ENCODE measurements at places on chromosomes 11 and 22.

DNA sequence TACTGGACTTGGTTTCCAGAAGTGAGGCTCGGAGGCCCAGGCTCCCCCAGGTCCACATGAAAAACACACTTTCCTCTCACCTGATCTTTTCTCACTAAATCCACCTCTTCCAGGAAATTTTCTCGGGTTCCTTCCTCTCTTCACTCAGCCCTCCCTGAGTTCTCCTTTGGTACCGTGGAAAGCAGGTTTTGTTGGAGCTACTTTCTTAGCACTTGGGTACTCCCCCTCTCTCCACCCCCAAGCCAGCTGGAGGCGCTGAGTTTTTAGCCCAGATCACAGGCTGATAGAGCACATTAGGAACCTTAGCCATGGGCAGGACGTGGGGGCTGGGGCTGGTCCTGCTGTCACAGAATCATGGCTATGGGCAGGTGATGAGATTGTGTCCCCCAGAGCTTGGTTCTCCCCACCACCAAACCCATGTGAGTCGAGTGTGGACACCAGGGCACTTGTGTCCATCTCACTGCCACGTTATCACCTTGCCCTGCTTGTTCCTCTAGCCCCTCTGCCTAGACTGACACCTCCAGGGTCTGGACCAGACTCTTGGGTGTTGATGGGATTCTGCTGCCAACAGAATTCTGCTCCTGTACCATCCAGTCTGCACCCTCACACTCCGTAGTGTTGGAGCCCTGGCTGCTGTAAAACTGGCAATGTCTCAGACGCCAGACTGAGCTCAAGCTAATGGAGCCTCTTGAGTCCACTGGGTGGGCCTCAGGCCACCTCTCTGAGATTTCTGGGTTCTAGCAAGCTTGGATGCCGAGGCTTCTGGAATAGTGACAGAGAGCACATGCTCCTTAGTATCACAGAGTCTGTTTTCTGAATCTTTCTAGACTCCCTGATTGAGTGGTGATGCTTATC is 74.9 kb upstream of the NARS2 start:
- no peak for DNase-seq

- peak; percentile 63 for DNase-seq
These were observed 58.0 kb downstream of the KCNJ1 start for GRCh38 chr11:128809128-128809527.

DNA sequence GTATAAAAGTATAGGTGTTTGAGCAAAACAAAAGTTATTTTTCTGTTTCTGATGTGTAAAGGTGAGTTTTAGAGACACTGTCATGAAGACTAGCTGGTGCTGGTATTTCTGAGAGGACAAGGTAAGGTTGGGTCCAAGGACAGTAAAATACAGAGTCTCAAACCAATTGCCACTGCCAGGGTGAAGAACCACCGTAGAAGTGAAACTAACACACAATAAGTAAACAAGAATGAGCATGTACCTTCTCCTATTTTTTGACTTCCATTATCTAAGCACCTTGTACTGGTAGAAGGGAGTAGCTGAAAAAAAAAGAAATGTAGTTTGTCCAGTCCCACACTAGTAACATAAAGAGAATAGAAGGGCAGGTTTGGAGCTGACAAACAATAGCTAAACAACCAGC is 117.3 kb downstream of the TTC28 start:
- no peak for DNase-seq

DNA sequence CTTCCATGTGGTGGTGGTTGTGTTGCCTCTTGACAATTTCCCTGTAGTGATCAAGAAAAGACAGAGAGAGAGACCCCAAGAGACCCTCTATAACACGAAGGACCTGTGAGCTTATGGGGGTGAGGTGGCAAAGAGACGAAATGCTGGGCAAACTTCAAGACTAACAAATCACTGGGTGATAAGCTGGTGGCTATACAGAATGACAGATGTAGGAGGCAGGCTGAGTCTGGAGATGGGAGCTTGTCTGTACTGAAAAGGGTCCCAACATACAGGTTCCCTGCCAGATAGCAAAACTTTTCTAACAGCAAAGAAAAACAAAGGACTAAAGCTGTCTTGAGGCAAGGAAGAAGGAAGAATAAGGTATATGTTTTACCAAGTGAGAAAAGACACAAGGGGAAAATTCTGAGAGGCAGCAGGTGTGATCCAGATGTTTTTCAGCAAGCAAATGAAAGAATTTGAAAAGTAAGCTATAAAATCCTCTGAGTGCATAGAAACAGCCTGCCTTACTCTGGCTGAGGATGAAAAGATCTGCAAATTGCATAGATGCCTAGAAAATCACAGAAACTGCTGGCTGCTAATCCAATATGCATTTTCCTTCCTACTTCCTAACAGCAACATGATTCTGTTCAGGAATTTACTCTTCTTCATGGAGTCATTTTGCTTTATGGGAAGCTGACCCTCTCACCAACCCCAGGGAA is 21.9 kb upstream of the LYVE1 start:
- no peak for DNase-seq

DNA sequence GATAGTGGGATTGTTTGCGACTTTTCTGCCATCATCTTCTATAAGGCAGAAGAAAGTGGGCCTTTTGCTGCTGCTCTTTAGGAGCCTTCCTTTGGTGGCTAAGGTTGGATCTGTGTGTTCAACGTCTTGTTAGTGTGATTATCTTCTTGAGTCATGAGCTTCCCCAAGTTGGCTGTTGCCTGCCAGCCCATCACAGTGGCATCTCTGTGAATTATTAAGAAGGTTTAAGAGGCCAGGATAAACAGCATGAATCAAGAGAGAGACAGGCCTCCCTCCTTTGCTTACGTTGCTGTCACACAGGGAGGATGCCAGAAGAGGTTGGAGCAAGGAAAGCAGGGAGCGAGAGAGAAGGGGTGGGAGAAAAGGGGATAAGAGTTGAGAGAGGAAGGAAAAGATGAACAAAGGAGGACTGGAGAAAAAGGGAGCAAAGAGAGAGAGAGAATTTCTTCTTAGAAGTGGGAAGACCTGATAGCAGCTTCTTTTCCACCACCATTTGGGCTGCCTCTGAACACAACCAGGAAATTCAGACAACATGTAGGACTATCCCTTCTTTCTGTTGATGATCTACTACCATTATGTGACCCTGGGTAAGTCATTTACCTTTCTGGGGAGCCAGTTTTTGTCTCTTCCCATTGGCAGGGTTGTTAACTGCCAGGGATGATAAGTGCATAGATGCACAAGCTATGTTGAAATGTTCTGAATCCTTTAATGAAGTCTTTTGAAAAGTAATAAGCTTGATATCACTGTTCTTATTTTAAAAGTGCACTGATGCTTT is 126.5 kb downstream of the NAV2 start:
- DNase-seq = no peak

DNA sequence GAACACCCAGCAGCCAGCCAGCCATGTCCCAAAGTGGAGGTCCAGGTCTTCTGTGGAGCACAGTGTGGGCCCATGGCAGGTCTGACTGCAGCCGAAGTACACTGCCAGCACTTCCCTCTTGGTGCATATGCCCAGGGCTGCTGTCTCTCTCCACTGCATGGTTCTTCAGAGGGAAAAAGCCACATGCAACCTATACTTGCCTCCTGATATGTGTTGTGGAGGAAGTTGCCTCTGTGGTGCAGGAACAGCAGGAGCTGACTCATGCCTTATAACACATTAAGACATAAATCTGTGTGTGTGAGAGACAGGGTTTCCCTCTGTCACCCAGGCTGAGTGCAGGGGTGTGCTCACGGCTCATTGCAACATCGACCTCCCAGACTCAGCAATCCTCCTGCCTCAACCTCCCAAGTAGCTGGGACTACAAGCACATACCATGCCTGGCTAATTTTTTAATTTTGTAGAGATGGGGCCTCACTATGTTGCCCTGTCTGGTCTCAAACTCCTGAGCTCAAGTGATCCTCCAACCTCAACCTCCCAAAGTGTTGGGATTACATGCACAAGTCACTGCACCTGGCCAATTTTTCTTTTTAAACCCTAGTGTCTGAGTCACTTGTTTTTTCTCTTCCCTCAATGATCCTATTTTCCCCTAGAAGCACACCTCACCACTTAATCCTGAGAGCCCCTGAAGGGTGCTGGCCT is 98.8 kb downstream of the MPPED2 start:
- no peak for DNase-seq

DNA sequence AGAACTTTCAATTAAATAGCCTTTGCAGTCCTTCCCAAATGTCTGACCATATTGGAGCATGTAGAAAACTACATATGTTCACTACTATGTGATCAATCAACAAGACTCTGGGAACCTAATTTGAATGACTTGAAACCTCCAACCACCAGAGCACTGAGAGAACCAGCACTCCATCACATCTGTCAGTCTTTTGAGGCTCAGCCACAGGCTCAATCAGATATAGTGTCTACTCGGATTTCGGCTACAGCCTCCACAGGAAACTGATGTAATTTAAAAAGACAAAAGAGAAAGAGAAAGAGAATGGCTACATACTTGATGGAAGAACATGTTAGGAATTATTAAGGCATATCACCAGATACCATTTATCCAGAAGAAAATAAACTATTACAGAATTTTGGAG is 859.0 kb downstream of the FAM181B start:
- no peak for DNase-seq

DNA sequence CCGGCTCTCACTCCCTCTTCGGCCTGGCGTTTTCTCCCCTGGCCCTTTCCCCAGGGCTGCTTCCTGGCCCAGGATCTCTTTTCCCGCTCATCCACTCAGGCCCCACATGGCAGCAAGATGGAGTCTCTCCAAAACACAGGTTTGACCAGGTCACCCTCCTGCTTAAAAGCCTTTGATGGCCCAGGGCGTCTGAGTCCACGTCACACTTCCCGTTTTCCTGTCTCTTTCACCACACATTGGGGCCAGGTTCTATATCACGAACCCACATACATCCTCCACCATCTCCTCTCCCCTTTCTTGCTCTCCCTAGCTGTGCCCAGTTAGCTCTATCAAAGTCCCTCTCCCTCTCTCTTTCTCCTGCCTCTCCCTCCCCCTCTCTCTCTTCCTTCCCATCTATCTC is 7.8 kb upstream of the LRRC32 start:
- no peak for DNase-seq

GRCh38 chr11:105906517-105906916 is 115.5 kb downstream of the MSANTD4 start:
- DNase-seq = no peak

GRCh38 chr22:36028646-36029405 is at the start of gene RBFOX2:
RBFOX2 (minus strand) TSS chr22:36028824; CDS start chr22:36028425, 399 bp downstream.
- peak; percentile 94 for DNase-seq

DNA sequence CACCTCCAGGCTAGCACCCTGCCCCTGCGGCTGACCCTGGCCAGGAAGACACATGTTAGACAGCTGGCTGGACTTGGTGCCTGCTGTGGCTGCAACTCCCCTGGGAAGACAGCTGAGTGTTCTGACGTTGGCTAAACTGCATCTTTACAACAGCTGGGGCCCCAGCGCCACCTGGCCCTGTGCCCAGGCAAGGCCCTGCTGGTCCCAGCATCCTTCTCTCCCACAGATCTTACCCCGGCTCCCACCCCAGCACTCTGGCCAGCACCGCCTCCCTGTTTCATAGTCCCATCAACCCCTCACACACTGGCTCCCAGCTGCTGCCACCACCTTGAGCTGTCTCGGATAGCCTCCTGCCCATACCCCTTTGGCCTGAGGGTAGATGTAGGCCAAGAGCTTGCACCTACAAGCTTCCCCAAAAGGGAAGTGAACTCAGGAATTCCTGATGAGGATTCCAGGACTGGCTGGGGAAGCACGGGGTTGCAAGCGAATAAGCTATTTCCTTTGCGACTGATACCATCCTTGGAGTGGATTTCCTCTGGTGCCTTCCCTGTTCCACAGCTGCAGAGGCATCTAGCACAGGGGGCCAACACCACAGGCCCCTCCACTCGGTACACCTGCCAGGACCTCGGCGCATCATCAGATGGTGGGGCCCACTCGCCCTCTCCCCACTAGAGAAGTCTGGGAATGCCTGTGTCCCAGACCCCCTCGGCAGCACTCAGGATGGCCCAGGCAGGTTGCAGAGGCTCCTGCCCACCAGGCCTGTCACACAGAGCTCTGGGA is 28.5 kb downstream of the RSPH14 start:
- DNase-seq = no peak

GRCh38 chr22:22364207-22364606 is 119.6 kb downstream of the VPREB1 start:
- no peak for DNase-seq

- DNase-seq = no peak
These were observed 84.1 kb downstream of the C22orf31 start for GRCh38 chr22:28977481-28977971.

DNA sequence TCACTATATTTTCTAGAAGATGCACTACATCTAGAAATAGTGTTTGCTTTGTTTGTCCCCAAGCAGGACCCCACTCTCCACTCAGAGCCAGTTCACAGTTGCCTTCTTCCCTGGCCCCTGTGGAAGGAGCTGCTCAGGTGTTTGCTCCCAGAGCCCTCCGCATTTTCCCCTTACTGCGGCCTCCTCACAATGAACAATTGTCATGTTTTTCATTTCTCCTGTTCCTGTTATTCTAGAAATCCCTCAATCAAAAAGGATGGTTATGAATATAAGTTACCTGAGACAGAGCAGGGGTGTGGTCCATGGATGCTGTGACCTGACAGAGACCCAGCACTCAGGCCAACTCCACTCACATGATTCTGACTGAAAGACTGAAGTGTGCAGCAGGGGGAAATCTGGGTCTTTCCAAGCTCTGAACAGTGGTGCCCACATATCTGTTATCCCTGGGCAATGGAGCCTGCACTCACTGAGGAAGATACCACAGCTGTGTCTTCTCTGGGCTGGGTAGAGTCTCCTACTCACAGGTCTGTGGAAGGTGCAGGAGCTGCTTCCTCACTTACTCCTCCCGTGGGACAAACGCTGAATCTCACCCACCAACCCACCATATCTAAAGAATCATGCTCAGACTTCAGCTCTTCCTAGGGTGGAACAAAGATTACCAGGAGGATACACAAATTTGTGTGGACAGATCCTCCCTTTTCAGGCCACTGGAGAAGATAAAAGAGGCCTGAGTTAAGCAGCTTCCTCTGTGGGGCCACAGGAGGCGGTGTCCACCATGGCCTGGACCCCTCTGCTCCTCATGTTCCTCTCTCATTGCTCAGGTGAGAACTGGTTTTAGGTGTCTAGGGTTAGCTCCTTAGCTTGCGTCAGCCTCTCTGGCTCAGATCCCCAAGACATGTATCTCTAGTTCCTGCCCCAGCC is 87.1 kb upstream of the TOP3B start:
- DNase-seq = no peak

DNA sequence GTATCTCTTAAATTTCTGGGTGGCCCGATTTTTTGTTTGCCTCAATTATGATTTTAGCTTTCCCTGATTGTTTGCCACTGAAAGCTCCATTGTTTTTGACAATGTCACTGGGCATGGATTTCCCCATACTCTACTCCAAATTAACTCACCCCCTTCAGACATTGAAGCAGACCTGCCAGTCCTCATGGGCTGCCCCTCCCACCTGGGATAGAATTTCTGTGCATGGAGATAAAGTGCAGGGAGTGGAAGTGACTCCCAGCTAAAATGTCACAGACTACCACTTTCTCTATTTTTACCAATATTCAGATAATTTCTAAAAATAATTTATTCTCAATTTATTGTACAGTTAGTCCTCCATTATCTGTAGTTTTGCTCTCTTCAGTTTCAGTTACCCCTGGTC is 79.1 kb upstream of the CLPB start:
- DNase-seq = no peak

- DNase-seq = no peak
These were observed 218.6 kb downstream of the FAT3 start for GRCh38 chr11:92443199-92443598.

All from RWPE1 (cell line).